Activated T-cell treated with anti-CD3 and anti-CD28 coated beads for 4 hours (primary cell): ENCODE measurements at places on chromosomes 7 and 10.

DNA sequence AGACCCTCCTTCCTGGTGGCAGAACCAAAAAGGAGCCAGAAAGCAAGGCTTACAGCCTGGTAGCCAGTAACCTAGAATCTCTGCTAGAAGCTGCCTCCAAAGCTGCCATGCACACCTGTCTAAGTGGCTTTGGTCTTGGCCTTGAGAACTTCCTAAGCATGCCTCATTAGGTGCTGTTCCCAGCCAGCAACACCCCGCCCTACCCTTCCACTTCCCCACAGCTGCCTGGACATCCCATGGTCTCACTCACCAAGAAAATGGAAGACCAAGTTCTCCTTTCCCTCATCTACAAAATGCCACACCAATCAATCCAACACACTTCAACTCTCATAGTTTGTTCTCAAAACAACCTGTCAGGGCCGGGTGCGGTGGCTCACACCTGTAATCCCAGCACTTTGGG, 4.2 kb downstream of the PSAP start:
- no peak for DNase-seq

- DNase-seq: no peak
Measured at GRCh38 chr10:86371116-86371515, 4.5 kb upstream of the GRID1 start.

DNA sequence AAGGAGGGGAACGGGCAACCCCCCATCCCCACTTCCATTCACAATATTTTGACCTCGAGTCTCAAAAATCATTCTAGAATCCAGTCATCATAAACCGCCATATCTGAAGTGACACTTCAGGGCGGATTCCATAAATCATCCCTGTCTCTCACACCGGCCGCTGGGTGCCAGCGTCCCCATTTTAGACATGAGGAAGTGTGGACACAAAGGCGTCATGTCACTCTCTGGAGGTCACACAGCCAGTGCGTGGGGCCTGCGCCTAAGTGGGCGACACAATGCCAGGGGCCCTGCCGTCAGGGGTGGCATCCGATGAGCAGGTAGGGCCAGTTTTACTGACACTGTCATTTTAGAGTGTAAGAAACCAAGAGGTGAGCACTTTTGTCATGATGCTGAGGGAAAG, 19.5 kb downstream of the KCNH2 start:
- DNase-seq: no peak

DNA sequence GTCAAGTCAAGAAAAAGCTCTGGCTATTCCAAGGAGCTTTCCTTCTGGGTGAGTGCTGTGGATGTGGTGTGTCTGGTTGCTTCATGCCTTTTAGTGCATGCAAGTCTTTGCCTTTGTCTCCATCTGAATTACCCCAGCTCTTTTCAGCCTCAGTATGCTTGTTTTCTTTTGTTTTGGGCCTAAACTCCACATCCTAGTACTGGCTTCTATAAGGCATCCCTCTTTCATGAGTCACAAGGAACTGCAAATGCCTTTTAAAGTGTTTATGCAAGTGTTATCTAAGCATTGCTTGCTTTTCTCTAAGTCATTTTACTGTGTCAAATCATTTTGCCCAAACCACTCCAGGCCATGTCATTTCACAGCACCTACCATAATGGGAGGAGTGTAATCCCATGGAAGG, 132.1 kb downstream of the PLCE1 start:
- DNase-seq: no peak

DNA sequence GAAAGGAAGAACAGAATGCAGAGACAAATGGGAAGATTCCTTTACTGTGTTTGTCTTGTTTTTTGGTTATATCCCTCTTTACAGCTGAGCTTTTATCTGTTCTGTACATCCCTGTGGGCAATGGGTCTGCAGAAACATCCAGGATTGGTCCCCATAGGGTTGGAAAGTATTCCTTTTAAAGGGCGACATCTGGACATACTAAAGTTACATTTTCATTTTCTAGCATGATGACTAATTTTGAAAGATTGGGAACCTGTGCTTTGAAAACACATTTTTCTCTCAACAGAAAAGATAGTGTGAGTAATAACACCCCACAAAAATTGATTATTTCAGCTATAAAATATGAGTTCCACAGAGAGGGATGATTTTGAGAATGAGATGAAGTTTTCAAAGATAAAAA, 435.8 kb downstream of the GPAM start:
- DNase-seq: no peak

DNA sequence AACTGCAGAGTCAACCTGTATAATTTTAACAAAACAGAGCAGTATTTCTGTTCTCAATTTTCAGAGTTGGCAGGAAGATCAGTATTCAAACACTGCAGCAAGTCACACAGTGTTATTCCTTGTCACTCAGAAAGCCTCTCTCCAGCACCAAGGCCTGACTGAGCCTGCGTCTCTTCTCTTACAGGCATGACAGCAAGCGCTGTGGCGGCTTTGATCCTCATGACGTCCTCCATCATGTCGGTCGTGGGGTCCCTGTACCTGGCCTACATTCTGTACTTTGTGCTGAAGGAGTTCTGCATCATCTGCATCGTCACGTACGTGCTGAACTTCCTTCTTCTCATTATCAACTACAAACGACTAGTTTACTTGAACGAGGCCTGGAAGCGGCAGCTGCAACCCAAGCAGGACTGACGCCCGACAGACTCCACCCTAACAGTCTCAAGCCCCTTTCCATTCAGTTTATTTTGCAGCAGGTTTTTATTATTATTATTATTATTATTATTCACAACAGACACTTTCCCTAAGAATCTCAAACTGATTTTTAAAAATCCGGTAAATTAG, 28.0 kb downstream of the GUSB start:
- no peak for DNase-seq

GRCh38 chr7:45129181-45129800, 17.8 kb upstream of the TBRG4 start:
- no peak for DNase-seq

GRCh38 chr10:11462071-11462470, 149.4 kb downstream of the USP6NL start:
- DNase-seq: no peak

GRCh38 chr7:154777023-154777422, 225.9 kb downstream of the PAXIP1 start:
- DNase-seq: no peak

GRCh38 chr7:49703881-49704280, 69.6 kb upstream of the VWC2 start:
- no peak for DNase-seq

GRCh38 chr7:155751409-155751808, 60.9 kb downstream of the SHH start:
- no peak for DNase-seq

DNA sequence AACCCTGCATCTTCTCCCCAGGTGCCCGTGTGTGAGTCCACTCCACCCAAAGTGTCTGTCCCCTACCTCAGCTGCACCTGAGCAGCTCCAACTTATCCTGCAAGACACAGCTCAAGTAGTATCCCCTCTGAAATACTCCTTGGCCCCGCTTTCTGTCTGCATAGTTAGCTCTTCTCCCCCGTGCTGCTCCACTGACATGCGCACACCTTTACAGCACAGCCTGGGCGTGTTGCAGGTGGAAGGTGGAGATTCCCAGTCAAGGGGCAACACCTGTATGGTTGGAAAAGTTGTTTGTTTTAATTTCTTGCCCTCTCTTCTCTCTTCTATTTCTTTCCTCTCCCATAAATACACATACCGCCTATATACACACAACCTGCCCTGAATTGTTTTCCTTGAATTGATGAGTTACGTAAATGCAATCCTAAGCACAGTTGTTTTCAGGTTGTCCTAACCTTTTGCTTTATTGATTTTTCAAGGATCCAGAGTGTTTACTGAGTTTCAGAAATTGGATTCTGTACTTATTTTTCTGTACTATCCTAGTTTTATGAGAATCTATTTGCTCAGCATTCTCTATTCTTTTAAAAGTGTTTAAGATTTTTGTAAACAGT, 14.9 kb downstream of the MET start:
- DNase-seq: no peak

GRCh38 chr7:128021366-128021765, 9.9 kb downstream of the LRRC4 start:
- DNase-seq: no peak

DNA sequence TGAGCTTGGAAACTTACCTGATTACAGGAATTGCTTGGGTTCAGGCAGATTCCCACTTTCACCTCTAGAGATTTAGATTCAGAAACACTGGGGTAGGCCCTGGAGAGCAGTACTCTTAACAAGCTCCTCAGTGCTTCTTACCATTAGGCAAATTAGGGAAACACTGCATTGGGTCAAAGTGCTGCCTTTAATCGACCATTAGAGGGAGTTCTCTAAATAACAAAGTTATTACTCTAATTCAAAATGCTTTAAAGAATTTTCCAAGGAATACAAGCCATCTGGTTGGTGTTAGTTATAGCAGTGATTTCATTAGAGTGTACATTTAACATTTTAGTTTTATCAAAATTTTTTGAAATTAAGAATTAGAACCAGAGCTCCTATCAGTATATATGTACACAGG, 324.5 kb downstream of the GFRA1 start:
- no peak for DNase-seq

GRCh38 chr7:73715648-73716317, 3.7 kb downstream of the STX1A start:
- no peak for DNase-seq

GRCh38 chr7:37193087-37193774, 255.4 kb downstream of the ELMO1 start:
- DNase-seq: no peak
